ENCODE measurements at places on chromosomes 16 and 17.
A peak's percentile ranks its signal among the peaks of the same experiment; 100 is the strongest.

DNA sequence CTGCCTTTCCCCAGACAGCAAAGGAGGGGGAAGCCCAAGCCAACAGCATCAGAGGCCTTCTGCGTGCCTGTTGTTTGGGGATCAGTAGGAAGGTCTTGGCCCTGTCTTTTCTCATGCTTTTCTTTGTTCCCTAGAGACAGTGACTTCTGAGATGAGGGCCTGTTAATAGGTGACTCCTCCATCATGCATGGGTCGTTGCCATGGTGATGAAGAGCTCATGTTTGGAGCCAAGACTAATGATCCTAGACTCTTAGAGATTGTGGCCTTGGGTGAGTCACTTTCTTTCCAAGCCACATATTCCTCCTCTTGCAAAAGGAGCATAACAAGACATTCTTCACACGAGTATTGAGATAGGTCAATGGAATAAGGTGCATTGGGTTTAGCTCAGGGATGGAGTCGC, 201.1 kb upstream of the ASIC2 start:
- DNase-seq: no peak

- DNase-seq: no peak
Observed at GRCh38 chr16:85025781-85026653, 1.6 kb upstream of the KIAA0513 start.

DNA sequence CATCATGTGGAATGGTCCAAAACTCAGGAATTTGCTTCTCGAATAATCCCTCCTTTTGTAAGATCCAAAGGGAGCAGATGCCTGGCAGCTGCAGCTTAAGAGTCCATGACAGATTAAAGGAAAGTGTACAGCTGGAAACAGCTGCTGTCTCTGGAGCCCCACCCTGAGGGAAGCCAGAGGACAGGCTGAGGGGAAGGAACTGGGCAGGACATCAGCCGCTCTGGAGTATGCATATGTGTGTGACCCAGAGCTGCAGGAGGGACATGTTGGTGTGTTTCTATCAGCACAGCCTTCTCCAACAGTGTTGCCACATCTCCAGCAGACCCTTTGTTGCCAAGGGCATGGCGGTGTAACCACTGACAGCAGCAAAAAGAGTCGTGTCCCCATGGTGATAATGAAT, 46.2 kb downstream of the CYB561 start:
- no peak for DNase-seq

DNA sequence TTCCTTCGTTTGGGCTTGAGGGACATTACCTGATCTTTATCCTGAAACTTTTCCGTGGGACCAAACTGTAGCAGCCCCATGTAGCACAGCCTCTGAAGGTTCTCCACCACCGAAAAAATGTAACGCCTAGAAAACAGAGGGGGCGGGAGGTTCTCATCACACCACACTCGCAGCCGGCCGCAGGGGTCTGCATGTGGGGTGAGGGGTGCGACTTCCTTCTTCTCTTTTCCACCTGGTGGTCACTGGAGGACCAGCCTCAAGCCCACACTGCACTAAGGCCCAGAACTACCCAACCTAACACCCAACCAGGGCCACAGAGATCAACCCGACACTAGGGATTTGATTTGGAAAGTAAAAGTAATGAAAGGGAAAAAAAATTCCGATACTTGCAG, 57.1 kb downstream of the GTF3C1 start:
- DNase-seq: no peak

- no peak for DNase-seq
Observed at GRCh38 chr16:73033271-73033998, 14.5 kb downstream of the ZFHX3 start.

- DNase-seq: no peak
Observed at GRCh38 chr17:39626171-39627046, at the start of gene PPP1R1B. TSS of gene PPP1R1B (plus strand) at chr17:39626952. CDS start at chr17:39627393, 441 bp downstream.

DNA sequence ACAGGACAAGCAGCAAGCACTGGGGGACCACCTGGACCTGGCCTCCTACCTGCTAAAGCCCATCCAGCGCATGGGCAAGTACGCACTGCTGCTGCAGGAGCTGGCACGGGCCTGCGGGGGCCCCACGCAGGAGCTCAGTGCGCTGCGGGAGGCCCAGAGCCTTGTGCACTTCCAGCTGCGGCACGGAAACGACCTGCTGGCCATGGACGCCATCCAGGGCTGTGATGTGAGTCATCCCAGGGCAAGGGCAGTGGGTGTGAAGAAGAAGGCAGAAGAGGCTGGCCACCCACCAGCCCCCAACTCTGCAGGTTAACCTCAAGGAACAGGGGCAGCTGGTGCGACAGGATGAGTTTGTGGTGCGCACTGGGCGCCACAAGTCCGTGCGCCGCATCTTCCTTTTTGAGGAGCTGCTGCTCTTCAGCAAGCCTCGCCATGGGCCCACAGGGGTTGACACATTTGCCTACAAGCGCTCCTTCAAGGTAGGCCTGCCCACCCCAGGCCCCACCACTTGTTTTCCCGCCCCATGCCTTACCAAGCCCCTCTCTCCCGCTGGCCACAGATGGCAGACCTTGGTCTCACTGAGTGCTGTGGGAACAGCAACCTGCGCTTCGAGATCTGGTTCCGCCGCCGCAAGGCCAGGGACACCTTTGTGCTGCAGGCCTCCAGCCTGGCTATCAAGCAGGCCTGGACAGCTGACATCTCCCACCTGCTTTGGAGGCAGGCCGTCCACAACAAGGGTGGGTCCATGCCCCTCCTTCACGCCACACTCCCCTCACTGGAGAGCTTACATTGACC, 7.3 kb downstream of the PLEKHG4 start:
- DNase-seq: no peak

DNA sequence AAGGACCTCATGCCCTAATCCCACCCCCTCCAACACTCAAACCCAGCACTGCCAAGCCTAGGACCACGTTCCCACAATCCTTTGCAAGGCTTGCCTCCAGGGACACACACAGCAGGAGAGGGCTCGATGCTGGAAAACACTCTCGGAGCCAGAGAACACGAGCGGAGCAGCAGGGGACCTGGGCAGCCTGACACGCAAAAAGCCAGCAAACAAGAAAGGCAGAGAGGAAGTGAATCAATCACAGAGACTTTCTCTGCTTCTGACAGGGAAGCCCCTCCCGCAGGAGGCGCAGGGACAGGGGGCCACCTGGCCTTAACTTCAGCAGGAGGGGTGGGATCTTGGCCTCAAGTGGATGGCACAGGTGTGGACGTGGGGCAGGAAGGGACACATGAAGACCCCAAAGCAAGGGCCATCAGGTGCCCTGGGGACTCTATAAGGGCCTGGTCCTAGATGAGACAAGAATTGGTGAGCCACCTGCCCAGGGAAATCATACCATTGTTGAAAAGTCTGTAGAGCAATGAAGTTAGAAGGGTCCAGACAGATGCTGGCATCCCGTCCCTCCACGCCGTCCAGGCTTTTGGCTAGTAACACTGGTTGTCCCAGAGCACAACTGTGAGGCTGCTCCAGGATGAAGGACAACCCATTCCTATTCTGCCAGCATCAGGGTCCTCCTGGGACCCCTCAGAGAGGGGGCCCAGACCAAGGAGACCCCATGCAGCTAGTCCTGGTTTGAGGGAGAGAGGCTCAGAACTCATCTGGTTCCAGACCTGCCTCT, 2.2 kb downstream of the SDK2 start:
- DNase-seq: no peak

- peak; percentile 29 for DNase-seq
Observed at GRCh38 chr16:56193951-56194726, 2.9 kb downstream of the GNAO1 start.

DNA sequence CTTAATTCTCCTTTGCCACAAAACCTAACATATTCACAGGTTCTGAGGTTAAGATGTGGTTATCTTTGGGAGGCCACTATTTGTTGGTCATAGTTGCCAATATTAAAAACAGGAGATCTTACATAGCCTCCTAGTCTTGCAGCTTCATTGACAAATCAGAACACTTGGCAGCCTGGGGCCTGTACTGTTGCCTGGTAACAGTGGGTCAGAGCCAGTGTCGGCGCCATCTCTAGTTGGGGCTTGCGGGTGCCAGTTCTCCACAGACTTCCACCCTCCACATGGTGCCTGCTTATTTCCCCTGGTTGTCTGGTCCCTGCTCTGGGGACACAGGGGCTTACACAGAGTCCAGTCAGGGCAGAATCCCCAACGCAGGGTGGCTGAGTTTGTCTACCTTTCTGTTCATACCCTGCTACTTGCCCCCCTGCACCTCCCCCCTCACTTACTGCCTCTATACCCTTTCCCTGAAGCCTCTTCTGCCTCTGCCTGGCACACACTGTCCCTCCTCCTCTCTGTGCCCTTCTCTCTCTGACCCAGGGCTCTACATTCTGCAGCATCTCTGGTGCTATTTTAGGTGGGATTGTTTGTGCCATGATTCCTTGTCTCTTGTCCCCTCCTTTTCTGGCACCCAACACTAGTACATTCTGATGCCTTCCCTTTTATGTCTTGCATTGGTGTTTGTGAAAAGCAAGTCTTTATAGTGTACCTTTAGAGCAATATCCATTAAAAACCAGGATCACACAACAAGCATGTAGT, 13.4 kb downstream of the EPN2 start:
- no peak for DNase-seq

GRCh38 chr17:3951420-3951819, 12.8 kb downstream of the ATP2A3 start:
- no peak for DNase-seq

- DNase-seq: no peak
Observed at GRCh38 chr16:87267566-87267965, 49.6 kb downstream of the C16orf95 start.

DNA sequence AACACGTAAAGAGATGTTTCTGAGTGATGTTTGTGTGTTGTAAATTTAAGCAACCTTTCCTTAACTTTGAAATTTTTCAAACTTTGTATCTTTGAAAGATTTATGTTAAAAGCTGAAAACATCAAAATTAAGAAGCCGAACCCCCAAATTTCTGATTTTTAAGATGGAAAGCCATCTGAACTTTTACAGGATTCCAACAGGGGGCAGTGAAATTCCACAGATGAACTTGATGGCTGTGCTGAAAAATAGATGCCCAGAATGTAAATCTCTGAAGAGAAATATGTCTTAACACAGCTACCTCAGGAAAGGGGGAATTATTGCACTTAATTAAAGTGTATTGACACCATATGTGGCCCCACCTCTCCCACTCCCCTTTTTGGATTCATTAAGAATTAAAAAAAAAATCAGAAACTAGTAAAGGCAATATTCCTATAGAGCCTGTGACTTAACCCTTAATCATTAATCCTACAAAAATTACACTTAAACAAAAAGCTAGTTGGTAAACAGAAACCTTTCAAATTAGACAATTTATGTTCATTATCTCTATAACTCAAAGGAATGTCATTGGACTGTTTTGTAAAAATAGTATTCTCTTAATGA, 597.9 kb downstream of the KCNJ2 start:
- DNase-seq: peak; percentile 13

DNA sequence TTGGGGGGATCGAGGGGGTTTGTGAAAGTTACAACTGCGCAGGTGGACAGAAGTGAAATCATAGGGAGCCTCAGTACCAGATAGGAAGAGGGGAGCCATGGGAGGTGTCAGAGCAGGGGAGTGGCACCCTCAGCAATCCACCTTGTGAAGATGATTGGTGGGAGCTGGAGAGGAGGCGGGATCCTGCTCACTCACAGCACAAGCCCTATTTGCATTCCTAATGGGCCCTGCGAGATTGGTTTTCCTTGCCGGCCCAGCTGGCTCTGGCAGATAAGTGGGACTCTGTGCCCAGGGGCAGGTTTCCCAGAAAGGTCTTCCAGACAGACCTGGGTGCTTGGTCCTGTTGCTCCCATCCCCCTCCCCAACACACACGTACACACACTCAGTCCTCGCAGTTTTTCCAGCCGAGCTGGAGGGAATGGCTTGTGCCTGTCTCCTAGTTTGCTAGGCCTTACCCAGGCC, 9.4 kb downstream of the WNT3 start:
- no peak for DNase-seq

GRCh38 chr16:11306997-11307638, 26.0 kb upstream of the PRM1 start:
- DNase-seq: no peak

DNA sequence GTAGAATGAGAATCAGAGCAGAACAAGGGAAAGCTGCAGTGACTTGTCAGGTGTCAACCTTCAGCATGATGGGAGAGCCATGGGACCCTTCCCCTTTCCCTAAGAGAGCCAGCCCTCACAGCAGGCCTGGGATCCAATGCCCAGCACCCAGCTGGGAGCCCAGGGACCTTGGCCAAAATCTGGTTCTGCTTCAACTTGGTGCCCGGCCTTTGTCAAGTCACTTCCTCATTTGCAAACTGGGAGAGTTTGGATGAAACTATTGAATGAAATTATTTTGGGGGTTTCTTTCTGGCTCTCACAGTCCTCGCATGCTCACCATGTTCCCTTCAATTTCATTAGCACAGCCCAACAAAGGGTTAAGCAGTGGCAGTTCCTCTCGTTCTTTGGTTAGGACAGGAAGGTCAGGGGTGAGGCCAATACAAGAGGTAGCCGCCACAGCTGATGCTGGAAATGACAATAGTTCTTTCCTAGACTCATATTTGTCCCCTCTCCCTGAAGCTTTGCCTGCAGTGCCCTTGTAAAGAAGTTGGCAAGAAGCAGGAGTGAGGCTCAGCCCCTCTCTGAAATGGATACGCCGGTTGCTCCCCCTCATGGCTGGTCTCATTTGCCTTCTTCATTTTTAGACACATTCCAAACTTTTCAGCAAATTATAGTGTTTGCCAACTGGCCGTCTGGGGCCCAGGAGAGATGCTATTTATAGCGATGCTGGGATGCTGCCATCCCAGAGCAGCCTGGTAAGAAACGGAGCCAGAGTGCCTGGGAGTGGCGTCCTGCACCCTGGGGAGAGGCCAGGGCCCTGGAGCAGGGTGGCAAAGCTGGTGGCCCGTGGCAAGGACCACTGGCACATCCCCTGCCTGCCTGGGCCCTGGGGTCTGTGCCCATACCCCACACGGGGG, 34.5 kb upstream of the MEOX1 start:
- no peak for DNase-seq

GRCh38 chr17:64247836-64248235, 15.2 kb downstream of the TEX2 start:
- DNase-seq: no peak

GRCh38 chr17:64531955-64532371, 25.2 kb downstream of the CEP95 start:
- DNase-seq: no peak

GRCh38 chr17:77373299-77374169, 232.8 kb downstream of the SEC14L1 start:
- no peak for DNase-seq

- DNase-seq: no peak
Observed at GRCh38 chr16:12474806-12475410, 328.8 kb downstream of the CPPED1 start.

- no peak for DNase-seq
Observed at GRCh38 chr16:86287664-86288201, 222.6 kb upstream of the FOXF1 start.
